ENCODE measurements at places on chromosomes 12 and 14.

- no peak for DNase-seq
Measured at GRCh38 chr12:93827669-93828068, 150.5 kb downstream of the CRADD start.

GRCh38 chr12:96040305-96041133, 5.1 kb upstream of the LTA4H start:
- no peak for DNase-seq

DNA sequence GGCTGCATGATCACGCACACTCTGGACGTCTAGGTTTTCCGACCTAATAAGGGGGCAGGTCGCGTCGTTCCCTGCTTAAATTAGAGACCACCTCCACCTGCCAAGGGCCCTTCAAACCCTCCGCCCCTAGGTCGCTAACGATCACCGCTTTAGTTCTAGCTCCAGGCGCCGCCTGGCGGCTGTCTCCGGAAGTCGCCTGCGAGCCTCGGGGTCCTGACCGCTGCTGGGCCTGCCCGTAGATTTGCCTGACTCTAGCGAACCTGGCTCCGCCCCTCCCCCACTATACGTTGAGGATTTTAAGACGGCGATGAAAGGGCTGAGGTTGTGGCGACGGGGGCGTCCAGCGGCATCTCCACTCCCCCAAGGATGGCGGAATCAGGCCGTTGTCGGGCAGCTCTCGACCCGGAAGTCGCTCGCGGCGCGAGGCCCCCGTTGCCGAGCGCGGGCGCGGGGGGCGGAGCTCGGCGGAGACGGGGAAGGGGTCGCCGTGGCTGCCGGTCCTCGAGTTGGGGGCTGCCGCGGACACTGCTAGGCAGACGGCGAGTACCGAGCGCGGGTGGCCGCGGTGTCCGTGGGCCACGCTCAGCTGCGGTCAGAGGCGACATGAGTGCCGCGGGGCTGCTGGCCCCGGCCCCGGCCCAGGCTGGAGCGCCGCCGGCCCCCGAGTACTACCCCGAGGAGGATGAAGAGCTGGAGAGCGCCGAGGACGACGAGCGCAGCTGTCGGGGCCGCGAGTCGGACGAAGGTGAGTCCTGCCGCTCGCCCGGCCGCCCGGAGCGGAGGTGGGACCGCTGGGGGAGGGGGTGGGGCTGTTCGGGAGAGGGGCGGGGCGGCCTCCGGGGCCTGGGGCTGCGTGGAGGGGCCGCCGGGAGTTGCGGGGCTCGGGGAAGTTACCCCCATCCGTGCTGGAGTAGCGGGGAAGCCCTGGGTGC, at the start of gene SUDS3:
Gene SUDS3, plus strand, starts transcription at position 467 of the 932 bp plus-strand sequence. Its CDS starts 137 bp downstream, at position 604.
- peak; percentile 82 for DNase-seq

- DNase-seq = no peak
Measured at GRCh38 chr12:117151403-117152031, 38.8 kb downstream of the FBXO21 start.

- no peak for DNase-seq
Measured at GRCh38 chr12:74770552-74770951, 232.9 kb downstream of the ATXN7L3B start.

DNA sequence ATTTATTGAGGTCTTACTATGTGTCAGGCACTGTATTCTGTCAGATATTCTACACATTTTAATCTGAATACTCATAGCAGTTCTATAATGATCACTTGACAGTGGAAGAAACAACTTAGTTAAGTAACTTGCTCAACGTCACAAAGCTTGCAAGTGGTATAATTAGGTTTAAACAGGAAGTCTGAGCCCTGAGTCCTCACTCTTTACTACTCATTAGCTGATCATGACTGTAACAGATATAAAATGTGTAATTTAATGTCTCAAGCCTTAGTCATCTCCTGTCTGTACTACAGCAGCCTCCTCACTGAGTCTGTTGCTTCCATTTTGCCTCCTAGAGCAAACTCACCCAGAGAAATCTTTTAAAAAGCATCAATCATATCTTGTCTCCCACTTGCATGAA, 38.9 kb downstream of the PPP4R4 start:
- DNase-seq = peak; percentile 61

GRCh38 chr12:29517264-29517663, 19.8 kb upstream of the OVCH1 start:
- DNase-seq = no peak

GRCh38 chr14:74786796-74787315, 23.7 kb downstream of the YLPM1 start:
- no peak for DNase-seq

DNA sequence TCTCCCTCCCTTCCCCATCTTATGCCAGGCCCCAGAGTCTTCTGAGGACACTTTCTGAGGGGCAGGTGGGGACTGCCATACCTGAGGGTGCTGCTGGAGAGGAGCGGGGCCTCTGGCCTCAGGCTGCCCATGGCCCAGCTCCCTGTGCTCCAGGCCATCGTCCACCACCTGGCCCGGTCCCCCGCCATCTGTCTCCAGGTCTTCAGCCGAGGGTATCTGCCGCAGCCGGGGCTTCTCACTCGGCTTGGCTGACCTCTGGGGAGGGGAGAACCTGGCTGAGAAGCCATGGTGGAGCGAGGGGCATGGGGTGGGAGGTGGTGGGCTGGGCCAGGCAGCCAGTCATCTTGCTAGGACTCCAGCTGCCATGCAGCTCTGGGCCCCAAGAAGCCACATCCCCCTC, 21.6 kb downstream of the SLC48A1 start:
- no peak for DNase-seq

DNA sequence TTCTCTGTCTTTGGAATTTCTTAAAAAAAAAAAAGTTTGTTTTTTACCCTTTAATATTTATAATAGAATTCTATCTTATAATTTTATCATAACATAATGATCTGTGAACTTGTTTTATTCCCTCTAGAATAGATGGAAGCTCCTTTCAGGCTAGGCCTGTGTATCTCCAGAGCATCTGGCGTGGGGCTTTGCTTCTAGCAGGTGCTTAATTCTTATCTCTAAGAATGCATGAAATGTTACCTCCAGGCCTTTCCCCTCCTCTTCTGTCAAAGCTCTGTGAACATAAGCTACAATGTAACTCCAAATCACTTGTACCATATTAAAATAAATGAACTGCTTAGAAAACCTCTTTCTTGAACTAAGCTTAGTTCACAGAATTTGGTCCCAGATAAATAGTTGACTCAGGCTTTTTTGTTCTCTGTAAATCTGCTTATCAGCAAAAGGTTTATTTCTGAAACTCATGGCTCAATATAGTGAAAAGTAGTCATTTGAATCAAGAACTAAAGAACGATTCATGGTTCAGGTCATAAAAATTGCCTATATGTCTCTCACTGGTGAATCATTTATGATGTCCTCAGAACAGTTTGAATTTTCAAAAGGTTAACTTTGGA, 407.1 kb downstream of the TRHDE start:
- no peak for DNase-seq

- DNase-seq = no peak
Measured at GRCh38 chr12:26870491-26871419, 37.8 kb upstream of the ITPR2 start.

DNA sequence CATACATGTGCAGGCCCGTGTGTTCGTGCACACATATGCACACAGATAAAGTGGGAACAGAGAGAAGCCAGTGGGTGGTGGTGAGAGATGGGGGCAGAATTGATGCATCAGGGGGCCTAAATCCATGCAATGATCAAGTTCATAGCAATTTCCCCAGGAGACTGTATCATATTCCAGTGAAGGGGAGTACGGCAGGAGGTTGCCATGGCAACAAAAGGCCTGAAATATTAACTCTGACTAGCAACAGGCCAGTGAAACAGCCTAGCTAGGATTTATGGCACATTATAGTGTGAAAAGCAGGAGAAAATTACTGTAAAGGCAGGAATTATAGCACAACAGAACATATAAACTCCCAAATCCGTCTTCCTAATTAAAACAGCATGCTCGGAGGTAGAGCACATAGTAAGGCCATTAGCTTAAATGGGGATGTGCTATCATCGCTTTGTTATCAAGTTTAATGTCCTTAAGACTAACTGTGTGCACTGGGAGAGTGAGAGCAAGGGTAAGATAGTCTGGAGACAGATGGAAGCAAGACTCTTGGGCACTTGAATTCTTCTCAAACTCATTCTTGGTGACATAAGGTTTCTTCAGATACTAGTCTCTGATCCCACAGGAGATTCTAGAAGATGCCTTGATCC, 806.3 kb downstream of the DIO2 start:
- DNase-seq = no peak

- DNase-seq = no peak
Measured at GRCh38 chr12:97760601-97761000, 298.0 kb downstream of the RMST start.

GRCh38 chr14:30656190-30656632, 34.1 kb downstream of the SCFD1 start:
- DNase-seq = no peak

- no peak for DNase-seq
Measured at GRCh38 chr12:14993537-14994266, 20.9 kb downstream of the PDE6H start.

- no peak for DNase-seq
Measured at GRCh38 chr12:88691811-88692210, 111.5 kb upstream of the KITLG start.

DNA sequence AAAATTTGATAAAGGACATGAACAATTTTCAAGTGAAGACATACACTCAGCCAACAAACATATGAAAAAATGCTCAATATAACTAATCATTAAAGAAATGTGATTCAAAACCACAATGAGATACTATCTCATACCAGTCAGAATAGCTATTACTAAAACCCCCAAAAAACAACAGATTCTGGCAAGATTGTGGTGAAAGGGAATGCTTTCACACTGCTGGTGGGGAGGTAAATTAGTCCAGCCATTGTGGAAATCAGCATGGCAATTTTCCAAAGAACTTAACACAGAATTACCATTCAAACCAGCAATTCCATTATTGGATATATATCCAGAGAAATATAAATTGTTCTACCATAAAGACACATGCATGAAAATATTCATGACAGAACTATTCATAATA, 18.7 kb upstream of the TAS2R14 start:
- no peak for DNase-seq

- no peak for DNase-seq
Measured at GRCh38 chr12:22321018-22321605, 13.4 kb downstream of the ST8SIA1 start.

DNA sequence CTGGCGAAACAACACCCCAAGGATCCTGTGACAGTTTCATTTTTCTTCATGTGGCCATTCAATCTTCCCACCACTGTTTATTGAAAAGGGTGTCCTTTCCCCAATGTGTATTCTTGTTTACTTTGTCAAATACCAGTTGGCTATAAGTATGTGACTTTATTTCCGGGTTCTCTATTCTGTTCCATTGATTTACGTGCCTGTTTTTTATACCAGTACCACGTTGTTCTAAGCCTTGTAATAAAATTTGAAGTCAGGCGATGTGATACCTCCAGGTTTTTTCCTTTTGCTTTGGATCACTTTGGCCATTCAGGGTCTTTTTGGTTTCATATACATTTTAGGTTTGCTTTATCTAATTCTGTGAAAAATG, 9.1 kb upstream of the MGAT4C start:
- DNase-seq = no peak

- DNase-seq = no peak
Measured at GRCh38 chr12:77720258-77720657, 110.4 kb upstream of the NAV3 start.

DNA sequence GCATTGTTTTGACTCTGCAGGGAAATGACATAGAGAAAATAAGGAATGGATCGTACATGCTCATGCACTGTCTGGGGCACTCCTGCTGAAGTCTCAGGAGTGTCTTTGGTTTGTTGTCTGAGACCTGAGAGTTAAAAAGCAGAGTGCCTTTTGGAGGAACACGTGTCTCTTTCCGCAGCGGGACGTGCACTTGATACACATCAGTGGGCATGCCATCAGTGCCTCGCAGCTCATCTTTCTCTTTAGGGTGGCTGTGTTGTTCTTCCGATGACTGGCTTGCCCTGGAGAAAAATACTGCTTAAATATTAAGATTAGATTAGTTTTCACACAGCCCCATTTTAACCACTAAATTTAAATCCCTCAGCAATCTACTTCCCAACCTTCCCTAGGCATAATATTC, 835.9 kb downstream of the DIO2 start:
- DNase-seq = no peak

GRCh38 chr12:23930599-23930998, 18.9 kb downstream of the SOX5 start:
- no peak for DNase-seq

DNA sequence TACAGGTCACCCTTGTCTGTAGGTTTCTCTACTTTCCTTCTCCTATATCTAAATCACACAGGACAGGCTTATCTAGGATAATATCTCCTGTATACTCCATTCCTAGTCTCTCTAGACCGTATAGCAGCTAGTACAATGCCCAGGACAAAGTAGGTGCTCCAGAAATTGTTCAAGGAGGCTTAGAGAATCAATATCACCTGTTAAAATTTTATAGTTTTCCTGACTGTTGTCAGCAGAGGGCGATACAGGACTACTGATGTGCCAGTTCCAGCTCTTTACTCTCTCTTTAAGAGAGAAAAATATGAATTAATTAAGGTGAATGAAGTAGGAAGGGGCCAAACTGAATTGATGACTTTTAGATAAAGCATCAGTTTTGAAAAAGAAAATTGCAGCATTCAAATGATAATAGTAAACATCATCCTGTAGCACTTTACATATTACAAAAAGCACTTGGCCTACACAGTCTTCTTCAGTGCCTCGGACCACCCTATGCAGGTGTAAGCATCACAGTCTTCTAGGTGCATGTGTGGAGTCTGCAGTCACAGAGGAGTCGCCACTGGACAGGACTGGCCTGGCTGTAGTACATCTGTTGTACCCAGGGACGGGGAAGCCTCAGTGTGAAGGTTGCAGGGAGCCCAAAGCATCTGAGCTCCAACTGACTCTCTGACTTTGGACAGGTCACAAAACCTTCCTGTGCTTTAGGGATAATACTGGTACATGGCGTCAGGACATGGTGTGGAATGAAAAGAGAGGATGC, 61.9 kb upstream of the MAX start:
- DNase-seq = no peak

GRCh38 chr12:64890873-64891468, 66.5 kb downstream of the TBC1D30 start:
- DNase-seq = no peak

GRCh38 chr14:104639885-104640548, 35.4 kb upstream of the TMEM179 start:
- DNase-seq = no peak

DNA sequence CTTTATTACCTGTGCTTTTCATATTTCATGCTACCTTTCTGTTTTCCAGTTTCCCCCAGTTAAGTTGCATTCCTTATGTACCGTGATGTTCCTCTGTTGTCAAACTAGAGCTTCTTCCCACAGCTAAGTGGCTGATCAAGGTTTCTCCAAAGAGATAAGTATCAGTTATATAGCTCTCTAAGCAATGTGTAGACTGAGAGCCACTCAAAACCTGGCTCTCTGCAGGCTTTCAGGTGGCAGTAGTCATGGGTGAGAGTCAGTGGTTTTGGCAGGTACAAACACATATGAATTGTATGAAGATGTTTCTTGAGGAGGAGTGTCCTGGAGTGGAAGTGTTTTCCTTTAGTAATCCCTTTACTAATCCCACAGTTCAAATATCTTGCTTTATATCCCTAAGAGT, 28.4 kb downstream of the TXNRD1 start:
- DNase-seq = no peak

GRCh38 chr14:34715127-34715863, 902 bp upstream of the CFL2 start:
- DNase-seq = no peak

GRCh38 chr14:99654235-99654985, 9.5 kb downstream of the HHIPL1 start:
- DNase-seq = no peak
